ENCODE measurements at places on chromosomes 3 and 15.

GRCh38 chr3:33067484-33067883 is 29.5 kb downstream of the GLB1 start:
- DNase-seq: no peak

DNA sequence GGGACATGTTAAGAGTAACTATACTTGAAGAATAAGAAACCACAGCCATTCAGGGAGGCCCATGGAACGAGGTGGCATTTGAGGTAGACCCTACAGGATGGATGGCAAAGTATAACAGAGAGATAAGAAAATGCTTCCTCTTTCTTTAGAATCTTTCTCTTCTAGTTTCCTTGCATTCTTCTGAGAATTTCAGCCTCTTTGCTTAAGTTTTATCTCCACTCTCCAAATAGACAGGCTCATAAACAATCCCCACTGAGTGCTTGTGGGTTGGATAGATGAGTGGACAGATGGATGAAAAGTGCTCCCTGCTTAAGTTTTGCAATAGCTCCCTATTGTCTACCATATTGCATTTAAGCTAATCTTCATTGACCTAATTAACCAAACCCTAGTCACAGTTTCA is 103.7 kb downstream of the MEX3B start:
- no peak for DNase-seq

- no peak for DNase-seq
These were observed 53.3 kb downstream of the TIPARP start for GRCh38 chr3:156727519-156728205.

GRCh38 chr3:100650651-100651619 is 41.5 kb downstream of the ADGRG7 start:
- no peak for DNase-seq

- DNase-seq: no peak
These were observed 62.1 kb upstream of the IQSEC1 start for GRCh38 chr3:13135251-13135810.

- DNase-seq: no peak
These were observed 33.0 kb upstream of the VILL start for GRCh38 chr3:37957539-37957936.

DNA sequence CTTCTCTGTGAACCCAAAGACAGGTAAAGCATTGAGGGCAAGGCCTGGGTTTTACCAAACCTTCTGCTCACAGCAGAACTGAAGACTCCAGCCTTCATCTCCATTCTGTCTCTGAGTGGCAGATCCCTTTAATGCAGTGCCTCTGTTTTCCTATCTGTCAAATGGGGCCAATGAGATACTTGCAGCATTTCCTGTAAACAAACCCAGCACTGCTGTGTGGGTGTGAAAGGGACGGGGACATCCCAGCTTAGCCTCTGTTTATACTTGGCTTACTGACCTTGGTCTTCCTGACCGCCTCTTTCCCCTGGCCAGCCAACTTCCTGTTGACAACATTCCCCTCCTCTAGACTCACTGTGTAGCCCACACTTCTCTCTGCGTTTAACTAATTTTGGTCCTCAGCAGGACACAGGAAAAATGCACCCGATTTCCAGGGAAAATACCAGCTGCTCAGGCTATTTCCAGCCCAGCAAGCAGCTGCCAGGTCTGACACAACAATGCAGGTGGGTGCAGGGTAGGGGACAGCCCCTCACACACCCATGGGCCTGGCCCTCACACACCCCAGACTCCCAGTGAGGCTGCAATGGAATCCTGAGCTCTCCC is 105.9 kb upstream of the HERC1 start:
- DNase-seq: no peak

DNA sequence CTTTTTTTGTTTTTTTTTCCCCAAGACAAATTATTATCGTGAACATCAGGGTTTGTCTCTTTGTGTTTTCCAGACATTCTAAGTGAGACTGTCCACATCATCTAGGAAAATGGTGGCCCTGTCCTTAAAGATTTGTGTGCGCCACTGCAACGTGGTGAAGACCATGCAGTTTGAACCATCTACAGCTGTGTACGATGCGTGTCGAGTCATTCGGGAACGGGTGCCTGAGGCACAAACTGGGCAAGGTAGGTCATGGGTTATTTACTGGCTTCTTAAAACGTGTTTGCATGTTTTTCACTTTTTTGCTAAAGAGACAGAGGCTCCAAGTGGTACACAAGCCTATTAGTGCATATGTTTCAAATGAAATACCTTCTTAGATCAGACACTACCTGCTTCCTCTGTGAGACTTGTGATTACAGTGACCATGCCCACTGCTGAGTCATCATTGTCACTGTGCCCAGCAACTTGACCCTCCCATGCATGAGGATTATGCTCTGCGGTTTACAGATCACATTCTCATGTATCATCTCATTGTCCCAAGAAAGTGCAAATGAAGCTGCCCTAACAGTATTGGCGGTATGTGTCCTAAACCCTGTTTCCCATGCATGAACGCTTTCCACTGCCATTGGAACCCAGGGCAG is 395.2 kb upstream of the TPM1 start:
- DNase-seq: peak; percentile 83

DNA sequence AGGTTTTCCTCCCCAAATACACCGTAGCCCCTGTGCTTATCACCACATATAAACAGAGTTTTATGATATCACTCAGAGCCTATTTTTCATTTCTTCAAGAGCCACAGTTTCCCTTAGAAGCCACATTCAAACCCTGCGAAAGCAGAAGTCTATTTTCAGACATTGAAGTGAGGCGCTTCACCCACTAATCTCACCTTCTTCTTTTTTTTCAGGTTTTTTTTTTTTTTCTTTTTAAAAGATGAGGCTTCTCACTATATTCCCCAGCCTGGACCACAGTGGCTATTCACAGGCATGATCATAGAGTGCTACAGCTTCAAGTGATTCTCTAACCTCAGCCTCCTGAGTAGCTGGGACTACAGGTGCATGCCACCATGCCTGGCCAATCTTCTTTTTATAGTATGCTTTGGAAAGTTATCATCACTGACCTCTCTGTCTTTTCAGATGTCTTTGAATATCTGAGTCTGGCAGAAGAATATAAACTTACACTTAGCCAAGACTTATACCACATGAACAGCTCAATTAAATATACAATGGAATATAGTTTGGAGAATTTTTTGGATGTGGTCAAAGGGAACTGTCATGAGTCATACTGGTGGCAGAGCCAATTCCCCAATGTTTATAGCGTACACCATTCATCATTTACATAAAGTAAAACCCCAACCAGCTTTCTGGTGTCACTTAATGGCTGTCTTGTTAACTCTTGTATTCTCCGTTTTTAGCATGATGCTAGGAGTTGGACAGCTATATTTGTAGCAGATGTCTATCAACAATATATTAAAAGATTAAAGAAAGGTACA is 59.7 kb upstream of the CCDC50 start:
- no peak for DNase-seq

Data from SJSA1 (cell line).